ENCODE measurements at places on chromosomes 16 and 17.

- no peak for DNase-seq
Observed at GRCh38 chr17:17572010-17572785, 19.3 kb downstream of the PEMT start.

- DNase-seq: no peak
Observed at GRCh38 chr16:63983401-63983800, 1138.5 kb downstream of the CDH11 start.

DNA sequence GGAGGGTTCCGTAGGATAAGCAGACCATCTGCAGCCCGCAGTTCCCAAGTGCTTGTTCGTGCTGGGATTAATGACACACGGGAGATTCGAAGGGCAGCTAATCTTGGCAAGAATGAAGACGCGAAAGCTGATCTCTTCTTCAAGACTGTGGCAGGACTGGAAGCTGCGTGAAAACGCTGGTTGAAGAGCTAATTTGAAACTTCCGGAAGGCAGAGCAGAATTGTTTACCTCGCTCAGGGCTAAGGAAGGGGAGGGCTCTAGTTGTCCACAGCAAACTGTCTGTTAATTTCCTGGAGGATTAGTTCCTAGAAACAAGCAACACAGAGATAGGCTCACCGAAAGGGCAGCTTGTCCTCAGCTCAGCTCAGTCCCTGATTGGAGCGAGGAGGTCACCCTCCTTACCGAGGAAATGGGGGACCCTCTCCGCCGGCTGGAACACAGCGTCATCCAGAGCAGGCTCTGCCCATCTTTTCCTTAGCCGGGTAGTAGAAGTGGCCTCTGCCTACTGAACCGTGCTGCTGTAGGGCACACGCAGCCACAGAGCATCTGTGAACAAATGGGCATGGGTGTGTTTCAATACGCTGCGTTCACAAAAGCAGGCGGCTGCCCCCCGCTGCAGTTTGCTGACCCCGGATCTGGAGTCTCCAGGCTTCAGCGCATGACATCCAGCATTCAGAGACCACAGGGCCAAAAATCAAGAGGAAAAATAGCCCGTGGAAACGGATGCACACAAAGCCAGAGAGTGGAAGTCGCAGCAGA, 16.7 kb upstream of the BAIAP2 start:
- DNase-seq: peak; percentile 65

GRCh38 chr16:53805113-53805512, 101.2 kb downstream of the FTO start:
- DNase-seq: no peak

DNA sequence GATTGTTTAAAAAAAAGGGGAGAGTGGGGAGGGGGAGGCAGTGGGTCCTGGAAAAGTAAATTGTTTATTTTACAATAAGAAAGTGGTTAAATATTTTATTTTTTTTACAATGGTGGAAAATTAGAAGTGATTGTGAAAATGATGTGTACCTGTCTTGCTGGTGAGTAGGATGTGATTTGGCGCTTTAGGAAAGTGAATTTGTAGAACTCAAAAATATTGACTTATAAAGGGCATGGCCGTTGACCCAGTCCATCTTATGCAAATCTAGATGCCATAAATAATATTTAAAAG, 10.2 kb upstream of the CES1 start:
- DNase-seq: no peak

DNA sequence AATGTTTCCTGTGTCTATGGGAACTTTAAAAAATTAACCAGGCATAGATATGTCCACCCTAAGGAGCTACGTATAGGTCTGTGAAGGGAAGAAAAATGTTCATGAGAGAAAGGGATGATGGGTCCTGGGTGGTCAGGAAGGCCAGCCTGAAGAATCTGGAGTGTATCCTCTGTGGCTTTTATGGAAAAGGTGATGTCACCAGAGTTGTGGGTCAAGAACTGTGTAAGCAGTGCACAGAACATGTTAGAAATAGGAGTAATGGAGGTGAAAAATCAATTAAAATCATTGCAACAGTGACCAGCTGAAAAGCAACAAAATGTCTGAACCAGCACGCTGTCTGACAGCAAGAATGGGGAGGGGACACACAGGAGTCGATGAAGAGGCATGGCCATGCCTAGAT, 68.5 kb downstream of the USP31 start:
- no peak for DNase-seq

GRCh38 chr16:85090873-85091521, 21.3 kb downstream of the CIBAR2 start:
- DNase-seq: no peak

GRCh38 chr17:66778531-66779236, 56.2 kb upstream of the CACNG5 start:
- DNase-seq: no peak

DNA sequence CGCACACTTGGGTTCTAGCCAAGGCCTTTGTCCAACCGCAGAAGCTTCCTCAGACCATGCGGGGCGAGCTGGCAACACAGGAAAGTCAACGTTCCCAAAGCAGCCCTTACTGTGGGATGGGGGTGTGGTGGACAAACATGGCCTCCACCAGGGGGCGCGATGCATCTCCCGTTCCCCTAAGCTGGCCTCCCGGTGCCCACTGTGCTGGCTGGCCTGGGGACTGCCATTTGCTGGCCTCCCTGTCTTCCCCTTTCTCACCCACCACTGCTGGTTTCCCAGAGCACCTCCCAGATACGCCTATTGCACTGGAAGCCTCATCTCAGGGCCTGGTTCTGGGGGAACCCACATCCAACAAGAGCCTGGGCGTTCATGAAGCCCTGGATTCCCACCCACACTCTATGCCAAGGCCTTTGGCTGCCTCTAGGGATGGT, 145.3 kb downstream of the IRF8 start:
- no peak for DNase-seq

GRCh38 chr17:50693036-50693682, 14.6 kb downstream of the ANKRD40 start:
- DNase-seq: no peak
